Caudate nucleus (tissue), 63 donors: ENCODE measurements at places on chromosomes 3 and 15.

DNA sequence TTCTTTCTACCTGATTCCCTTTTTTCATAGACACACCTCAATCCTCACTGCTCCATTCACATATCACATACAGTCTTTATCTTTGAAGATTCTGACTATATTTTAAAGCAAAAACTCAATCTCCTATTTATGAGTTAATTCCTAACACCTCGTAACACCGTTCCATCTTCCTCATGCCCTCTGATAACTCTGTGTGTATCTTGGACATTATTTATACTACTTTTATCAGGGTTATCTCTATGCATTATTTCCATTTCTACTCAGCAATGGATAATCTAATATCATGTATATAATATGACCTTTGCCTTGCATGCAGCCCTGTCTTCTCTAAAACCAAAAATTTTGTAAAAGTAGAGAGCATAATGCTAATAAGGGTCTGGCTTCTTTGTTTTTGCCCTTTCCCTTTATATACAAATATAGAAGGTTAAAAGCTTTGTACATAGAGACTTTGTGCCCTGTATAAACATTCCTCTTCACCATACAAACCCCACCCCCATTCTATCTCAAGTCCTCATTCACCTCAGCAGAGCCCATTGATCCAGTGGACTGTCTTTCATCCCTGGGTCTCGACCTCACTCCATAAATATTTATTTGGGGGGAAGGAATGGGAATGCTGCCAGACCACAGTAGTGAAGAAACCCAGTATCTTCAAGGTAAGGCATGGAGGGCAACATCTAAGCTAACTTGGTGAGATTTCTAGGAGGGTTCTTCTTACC, 21.8 kb downstream of the TRIM42 start:
- DNase-seq: no peak

GRCh38 chr3:71360764-71361163, 222.8 kb downstream of the FOXP1 start:
- DNase-seq: no peak

DNA sequence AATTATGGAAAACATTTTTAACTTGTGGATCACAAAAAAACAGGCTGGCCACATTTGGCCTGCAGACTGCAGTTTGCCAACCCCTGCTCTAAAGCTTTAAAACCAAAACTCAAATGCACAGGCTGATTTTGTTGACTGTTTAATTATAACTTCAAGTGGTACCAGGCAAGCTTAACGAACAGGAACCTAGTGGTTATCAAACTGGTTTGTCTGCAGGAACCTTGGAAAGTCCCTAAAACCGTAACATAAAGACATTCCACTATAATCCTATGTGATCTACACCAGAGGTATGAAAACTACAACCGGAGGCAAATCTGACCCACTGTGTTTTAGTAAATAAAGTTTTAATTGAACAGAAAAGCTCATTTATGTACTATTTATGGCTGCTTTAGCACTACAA, 52.4 kb downstream of the TBL1XR1 start:
- no peak for DNase-seq

GRCh38 chr15:92020207-92020606, 166.7 kb downstream of the SLCO3A1 start:
- DNase-seq: no peak

GRCh38 chr3:108180194-108180593, 42.0 kb downstream of the IFT57 start:
- no peak for DNase-seq

DNA sequence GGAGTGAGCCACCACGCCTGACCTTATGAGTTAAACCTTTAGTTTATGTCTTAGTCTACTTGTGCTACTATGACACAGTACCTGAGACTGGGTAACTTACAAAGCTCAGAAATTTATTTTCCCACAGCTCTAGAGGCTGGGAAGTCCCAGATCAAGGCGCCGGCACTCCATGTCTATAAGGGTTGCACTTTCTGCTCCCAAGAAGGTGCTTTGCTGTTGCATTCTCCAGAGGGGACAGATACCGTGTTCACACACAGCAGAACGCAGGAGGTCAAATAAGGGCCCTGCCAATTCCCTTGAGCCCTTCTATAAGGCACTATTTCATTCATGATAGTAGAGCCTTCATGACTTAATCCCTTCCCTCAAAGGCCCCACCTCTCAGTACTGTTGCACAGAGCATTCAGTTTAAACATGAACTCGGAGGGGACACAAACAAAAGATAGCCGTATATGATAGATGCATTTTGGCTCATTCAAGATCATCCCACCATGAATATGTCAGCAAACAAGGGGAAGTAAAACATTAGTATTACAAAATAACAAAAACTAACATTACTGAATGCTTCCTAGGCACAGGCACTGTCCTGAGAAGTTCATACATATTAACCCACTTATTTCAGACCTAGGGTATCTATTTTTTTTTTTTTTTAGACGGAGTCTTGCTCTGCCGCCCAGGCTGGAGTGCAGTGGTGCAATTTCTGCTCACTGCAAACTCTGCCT, 26.5 kb downstream of the PLA1A start:
- DNase-seq: no peak

- no peak for DNase-seq
These were observed 37.0 kb upstream of the CASR start for GRCh38 chr3:122146466-122146865.

DNA sequence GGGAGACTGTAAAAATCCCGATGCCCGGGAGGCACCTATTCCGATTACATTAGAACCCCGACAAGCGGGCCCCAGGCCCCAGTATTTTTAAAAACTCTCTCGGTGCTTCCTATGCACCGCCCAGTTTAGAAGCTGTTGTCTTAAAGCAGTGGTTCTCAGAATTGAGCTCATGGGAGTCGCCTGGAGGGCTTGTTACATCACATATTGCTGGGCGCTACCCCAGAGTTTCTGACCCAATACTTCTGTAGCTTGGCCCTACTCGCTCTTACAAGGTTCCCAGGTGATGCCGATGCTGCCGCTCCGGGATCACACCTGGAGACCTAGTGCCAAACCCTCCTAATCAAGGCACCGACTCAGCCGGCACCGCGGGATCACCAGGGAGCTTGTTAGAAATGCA, 35.2 kb downstream of the CPN2 start:
- DNase-seq: no peak

DNA sequence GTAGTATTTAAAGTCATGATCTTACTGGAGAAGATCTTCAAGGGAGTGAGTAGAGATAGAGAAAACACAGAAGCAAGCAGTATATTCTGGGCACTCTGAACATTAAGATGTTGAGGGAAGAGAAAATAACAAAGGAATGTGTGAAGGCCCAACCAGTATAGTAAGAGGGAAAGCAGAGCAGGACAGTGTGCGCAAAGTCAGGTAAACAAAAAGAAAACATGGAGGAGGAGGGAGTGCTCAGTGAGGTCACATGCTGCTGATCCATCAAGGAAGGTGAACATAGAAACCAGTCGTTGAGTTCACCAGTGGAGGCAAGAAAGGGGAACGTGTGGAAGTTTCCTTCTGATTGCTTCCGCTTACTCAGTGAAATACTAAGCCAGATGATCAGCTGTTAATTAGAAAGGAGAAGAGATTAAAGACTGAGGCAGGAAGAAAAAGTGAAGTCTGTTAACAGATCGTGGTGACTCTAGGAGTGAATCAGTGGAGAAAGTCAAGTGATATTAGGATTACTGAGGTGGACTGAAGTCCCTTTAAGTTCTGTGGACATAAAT, 47.2 kb downstream of the OPA1 start:
- DNase-seq: no peak

DNA sequence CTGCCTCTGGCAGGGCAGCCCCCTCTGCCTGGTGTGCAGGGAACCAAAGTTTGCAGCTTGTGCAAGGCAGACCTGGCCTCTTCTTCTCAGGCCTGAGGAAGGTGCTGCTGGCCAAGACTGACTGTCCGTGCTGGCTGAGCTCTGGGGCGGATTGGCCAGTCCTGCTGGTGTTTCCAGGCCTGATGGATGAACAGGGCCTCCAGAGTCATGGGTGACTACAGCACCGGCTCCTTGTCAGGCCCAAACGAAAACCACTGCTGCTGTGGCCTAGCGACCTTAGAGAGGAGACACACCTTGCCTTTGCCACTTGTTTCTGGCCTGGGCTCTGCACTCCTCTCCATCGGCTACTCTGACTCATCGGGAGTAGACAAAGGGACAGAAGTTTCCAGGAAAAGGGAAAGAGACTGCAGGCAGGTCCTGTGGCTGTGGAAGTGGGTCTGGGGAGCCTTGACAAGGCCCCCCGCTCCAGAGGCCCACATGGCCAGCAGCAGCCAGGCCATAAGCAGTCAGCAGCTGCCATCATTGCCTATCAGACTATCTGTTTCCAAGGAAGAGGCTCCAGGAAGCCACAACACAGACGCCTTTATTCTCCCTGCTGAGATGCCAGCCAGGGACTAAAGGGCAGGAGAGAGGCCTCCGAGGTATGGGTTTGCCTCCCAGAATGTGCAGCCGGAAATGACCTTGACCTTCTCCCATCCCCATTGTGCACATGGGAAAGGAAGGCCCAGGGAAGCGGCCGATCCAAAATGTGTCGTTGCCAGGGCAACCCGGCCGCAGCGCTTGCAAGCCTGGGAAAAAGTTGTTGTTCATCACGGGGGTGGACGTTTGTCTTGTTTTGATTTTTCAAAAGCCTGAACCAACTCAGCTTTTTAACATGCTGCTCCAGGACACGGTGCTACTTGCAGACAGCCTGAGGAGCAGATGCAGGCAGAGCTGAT, 160.5 kb downstream of the CHSY1 start:
- DNase-seq: no peak

GRCh38 chr15:88818920-88819319, 15.7 kb downstream of the ACAN start:
- DNase-seq: no peak

DNA sequence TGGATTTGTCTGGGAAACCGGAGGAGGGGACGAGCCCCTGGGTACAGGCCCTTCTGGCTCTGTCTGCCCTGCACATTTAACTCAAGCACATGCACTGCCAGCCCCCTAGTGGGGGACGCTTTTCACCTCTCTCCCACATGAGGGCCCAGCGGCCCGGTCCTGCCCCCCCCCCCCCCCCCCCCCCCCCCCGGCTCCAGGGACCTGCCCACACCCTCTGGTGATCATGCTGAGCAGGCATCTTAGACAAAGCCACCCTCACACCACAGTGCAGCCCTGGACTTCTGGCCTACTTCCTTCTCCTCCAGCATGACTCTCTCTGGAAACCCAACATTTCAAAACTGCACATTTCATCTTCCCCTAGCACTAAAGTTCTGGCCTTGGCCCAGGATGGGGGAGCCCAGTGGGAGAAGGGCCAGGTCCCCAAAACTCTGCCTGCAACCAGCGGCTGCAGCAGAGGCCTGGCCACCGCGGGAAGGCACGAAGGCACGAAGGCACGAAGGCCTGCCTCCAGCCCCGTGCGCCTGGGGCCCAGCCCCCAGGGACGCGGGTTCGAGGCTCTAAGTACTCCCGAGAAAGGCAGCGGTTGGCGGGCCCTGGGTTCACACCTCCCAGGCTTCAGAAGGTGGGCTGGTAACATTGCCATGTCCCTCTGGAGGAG, 14.1 kb downstream of the KLF15 start:
- DNase-seq: no peak

GRCh38 chr3:37137516-37137915, 36.9 kb downstream of the LRRFIP2 start:
- DNase-seq: no peak

DNA sequence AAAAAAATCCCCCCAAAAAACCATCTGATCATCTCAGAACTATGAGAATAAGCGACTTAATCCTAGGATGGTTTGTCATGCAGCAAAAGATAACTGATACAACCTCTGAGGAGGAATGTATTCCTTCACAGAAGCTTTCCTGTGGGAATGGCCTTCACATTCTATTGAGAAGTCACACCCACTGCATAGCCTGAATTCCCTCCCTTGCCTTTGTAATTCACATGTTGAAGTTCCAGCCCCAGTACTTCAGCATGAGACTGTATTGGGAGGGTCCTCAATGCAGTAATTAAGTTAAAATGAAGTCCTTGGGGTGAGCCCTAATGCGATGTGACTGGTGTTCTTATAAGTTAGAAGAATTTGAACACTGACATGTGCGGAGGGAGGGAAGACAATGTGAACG, 395.2 kb downstream of the TUSC7 start:
- DNase-seq: no peak

DNA sequence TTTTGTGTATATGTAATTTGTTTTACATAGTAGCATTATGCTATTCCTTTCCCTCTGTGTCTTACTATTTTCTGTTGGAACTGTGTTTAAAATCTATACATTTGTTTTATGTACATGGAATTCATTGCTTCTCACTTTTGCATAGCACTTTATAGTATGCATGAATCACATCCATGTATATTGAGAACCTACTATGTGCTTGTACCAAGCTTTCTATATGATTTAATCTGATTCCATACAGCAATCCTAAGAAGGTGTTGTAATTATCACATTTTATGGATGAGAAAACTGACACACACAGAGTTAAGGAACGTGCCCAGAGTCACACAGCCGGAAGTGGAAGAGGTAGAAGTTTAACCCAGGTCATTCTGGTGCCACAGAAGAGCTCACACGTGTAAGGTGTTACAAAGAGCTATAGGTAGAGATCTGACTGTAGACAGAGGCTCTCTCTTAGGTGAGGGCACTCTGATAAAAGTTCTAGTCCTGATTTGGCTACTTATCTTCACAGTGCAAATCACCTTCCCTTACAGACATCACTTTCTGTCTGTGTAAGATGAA, 3.5 kb upstream of the SMAD3 start:
- no peak for DNase-seq

DNA sequence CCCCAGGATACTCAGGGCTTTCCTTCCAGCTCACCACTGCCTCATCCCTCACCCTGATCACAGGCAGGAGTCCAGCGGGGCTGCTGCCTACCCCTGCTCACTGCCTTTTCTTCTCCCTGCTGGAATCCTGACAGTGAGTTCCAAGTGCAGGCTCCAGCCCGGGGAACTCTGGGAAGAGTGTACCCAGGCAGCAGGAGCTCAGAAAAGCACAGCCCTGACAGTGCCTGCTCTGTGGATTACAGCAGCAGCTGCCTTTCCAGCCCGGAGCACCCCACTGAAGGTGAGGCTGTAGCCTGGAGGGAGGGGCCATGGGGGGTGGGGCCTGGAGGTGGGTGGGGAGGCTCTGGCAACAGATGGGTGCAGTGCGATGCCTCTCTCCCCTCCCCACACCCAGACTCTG, 6.1 kb upstream of the JMJD7 start:
- no peak for DNase-seq

DNA sequence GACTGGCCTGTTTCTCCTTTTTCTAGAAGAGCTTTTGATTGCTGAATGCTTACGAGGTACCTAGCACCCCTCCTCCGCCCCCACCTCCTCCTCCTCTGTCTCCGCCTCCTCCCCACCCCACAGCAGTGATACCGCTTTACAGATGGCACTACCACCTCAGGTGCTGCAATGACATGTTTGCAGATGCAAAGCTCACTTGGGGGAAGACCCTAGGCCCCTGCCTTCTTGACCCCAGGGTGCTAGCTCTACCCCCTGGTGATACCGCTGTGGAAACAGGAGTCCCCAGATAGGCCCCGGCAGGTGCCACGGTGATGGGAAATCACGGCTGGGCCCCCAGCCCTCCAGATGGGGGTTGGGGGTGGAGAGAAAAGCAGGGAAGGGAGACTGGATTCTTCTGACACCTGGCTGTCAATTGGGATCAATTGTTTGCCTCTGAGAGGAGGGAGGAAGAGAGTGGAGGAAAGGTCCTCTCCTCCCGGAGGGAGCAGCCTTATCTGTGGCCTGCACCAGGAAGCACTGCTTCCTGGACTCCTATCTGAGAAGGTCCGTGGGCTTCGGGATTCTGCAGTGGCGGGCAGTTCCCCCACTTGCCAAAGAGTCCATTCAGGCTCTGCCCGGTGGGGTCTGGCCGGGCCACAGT, 37.6 kb downstream of the DNASE1L3 start:
- DNase-seq: no peak
